Myocyte (in vitro differentiated cells): ENCODE measurements at places on chromosomes 2 and 18.
A peak's percentile ranks its signal among the peaks of the same experiment; 100 is the strongest.

DNA sequence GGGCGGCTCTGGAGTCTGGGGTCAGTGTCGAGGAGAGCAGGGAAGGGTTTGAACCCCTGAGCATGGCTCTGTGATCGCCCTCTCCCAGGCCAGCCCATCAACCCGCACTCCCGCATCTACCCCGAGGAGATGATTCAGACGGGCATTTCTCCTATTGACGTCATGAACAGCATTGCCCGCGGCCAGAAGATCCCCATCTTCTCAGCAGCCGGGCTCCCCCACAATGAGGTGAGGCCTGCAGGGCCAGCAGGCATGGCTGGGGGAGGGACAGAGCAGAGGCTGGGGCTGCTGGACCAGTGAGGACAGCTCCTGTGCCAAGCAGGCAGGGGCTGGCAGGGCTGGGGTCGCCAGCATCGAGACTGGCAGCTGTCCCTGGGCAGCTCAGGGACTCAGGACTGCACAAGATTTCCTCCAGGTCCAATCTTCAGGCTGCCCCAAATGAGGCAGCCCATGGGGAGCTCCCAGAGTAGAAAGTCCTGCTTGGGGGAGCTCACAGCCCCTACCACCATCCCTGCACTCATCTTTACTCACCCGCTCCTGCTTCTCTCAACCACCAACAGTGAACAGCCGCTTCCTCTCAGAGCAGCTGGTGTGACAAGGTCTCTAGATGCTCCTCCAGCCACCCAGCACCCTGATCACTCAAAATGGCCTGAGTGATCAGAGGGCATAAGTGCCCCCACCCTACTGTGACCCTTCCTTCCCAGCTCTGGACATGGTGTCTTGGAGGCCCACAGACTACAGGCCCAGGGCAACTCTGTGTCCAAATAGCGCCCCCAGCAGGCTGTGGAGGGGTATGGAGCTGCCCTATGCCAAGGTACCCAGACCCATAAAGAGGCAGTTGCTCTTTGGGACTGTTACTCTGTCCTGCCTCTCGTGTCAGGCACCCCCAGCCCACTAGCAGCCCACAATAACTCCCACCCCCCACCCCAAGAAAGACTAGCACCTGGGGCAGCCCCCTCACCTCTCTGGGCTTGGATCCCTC lies 18.3 kb upstream of the ANKRD53 start:
- DNase-seq: no peak

DNA sequence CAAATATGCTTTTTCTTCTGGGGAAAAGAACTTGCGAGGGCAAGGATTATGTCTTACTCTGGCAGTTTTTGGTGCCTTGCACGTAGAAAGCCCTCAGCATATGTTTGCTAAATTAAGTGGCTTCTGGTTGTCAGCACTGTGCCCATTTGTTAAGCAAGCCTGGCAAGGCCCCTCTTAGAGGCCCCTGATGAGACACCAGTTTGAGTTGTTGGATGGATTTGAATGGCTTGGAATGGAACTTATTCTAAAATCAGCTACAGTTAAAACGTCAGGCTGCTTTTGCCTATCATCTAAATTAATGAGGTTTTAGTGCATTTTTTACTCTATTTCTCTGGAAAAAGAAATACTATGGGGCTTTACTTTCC lies 28.2 kb downstream of the TMEM182 start:
- DNase-seq: no peak

DNA sequence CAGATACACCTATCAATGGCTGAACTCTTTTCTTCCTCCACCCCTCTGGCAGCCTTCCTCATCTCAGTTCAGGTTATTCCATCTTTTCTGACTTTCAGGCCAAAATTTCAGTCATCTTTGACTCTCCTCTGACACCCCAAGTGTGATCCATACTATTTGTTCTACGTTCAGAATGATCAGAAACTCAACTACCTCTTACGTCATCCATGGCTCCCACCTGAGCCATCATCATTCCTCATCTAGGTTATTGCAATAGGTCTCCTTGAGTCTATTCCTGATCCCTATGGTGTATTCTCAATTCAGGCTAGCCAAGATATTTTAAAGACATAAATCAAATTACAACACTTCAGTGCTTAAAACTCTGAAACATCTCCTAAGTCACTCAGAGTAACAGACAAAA lies 589.7 kb downstream of the ERBB4 start:
- no peak for DNase-seq

DNA sequence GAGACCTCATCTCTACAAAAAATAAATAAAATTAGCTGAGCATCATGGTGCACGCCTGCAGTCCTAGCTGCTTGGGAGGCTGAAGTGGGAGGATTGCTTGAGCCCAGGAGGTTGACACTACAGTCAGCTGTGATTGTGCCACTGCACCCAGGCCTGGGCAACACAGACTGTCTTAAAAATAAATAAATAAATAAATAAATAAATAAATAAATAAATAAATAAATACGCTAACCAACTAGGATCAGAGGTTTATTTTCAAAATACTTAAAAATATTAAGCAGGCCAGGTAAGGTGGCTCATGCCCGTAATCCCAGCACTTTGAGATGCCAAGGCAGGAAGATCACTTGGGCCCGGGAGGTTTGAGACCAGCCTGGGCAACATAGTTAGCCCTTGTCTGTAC lies 63.6 kb downstream of the KCNG3 start:
- DNase-seq: no peak

DNA sequence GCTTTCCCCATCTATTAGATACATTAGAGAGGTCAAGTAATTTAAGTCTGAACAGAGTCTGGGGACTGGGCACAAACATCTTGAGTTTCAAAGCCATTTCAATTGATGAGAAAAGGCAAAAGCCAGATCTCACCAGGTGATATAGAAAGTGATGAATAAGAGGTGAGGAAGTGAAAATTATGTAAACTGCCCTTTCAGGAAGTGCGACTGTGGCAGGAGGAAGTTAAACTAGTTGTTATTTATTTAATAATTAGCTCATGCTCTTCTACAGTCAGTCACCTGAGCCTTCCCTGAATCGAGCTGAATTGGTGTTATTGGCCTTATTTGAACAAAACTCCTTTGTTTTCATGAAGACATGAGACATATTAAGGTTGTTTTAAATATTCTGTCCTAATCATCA lies 115.1 kb downstream of the CDH20 start:
- DNase-seq: no peak

- no peak for DNase-seq
Measured at GRCh38 chr2:132426033-132426432, 9.4 kb downstream of the GPR39 start.

DNA sequence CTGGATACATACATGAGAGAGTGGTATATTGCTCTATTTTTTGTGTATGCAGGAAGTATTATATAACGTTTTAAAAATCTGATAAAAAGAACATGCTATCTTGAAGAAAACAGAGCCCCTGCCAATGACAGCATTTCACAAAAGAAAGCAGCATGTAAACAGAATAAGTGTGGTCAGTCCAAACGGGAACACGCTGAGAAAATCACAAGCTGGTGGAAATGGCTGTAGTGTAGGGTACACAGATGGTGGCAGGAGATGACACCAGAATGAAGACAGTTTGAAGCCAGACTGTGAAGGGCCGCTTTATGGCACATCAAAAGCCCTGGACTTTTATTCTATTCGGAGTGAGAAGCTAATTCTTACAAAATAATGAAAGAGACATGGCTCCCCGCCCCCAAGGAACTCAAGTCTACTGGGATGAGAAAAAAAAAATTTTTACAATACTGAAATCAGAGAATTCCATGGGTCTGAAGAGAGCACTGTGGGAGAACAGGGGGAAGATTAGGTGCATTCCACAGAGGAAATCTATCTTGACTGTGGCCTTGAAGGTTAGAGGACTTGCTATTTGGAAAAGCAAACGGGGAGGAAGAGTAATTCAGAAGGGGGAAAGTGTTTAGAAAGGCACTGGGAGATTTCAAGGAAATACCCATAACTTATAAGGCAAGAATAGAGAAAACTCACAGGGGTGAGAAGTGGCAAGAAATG lies 217.7 kb upstream of the SMAD7 start:
- DNase-seq: no peak

DNA sequence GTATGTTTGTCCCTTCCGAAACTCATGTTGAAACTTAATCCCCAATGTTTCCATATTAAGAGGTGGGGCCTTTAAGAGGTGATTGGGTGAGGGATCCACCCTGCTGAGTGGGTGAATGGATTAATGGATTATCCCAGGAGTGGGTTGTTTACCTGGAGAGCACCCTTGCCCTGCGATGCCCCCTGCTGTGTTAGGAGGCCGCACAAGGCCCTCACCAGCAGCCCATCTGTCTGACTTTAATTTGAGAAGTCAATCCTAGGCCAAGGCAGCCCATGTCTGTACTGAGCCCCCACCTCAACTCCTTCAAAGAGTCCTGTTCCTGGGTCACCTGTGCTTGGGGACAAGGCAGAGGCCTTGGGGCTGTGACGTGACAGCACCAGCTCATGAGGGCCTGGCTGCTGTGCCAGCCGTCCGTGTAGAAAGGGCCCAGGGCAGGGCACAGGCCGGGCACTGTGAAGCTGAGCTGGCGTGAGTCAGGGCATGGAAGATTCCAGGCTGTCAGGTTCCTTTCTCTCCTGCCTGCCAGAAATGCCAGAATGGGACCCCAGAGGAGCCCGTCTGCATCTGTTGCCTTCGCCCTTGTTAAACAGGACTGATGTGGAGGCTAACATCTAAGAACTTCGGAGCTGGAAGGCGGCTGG lies 21.3 kb upstream of the TAF1B start:
- DNase-seq: no peak

- peak; percentile 61 for DNase-seq
Measured at GRCh38 chr2:109128616-109129355, at the start of gene SH3RF3. TSS of gene SH3RF3 (plus strand) at chr2:109129205.

- no peak for DNase-seq
Measured at GRCh38 chr2:18741895-18742732, 152.7 kb upstream of the NT5C1B start.

- DNase-seq: no peak
Measured at GRCh38 chr18:31101183-31102024, 817 bp downstream of the DSC2 start.

- no peak for DNase-seq
Measured at GRCh38 chr2:105494683-105495425, 96.0 kb upstream of the FHL2 start.

GRCh38 chr2:189506514-189506976 lies 65.3 kb downstream of the WDR75 start:
- DNase-seq: peak; percentile 70

GRCh38 chr2:236946871-236947270 lies 138.8 kb upstream of the COPS8 start:
- no peak for DNase-seq

DNA sequence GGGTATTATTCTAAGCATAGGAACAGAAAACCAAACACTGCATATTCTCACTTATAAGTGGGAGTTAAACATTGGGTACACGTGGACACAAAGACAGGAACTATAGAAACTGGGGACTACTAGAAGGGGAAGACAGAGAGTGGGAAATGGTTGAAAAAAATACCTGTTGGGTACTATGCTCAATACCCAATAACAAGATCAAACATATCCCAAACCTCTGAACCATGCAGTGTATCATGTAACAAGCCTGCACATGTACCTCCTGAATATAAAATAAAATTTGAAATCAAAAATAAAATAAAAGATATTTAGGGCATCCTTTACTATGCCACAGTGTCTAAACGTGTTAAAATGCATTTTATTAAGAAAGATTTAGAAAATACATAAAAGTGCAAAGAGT lies 221.0 kb upstream of the TFPI start:
- DNase-seq: no peak

DNA sequence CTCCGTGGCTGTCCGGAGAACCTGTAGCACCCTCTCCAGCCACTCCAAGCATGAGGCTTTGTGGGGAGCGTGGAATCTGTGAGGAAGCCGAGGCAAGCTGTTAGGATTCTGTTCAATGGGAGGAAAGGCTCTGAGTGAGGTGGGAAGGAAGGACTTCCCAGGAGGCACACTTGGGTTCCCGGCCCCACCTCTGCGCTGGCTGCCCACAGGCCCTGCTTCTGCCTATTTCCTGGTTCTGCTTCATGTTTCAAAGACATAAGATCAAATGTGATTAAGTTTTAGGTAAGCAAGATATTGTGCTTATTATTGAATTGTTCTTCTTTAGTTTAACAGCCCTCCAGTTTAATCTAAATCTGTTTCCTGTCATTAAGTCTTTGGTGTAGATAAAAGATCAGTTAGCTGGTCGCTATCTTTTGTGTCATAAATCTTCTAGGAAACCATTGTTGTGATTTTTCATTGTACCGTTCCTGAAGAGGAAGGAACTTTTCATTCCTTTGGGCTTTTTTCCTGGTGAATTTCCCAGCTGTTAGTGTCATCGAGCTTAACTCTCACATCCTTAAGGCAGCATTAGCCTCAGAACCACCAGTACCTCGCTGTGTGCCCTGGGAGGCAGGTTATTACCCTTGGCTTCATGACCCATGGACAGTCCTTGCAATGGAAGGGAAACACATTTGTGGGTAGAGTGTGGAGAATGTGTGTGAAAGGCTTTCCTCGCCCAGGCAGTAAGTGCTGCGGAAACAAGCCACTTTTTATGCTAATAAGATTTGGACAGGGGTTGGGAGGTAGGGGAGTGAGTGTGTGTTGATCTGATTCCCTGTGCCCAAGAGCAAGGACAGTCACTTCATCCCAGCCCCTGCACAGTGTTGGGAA lies 61.9 kb upstream of the ALPP start:
- peak; percentile 92 for DNase-seq

DNA sequence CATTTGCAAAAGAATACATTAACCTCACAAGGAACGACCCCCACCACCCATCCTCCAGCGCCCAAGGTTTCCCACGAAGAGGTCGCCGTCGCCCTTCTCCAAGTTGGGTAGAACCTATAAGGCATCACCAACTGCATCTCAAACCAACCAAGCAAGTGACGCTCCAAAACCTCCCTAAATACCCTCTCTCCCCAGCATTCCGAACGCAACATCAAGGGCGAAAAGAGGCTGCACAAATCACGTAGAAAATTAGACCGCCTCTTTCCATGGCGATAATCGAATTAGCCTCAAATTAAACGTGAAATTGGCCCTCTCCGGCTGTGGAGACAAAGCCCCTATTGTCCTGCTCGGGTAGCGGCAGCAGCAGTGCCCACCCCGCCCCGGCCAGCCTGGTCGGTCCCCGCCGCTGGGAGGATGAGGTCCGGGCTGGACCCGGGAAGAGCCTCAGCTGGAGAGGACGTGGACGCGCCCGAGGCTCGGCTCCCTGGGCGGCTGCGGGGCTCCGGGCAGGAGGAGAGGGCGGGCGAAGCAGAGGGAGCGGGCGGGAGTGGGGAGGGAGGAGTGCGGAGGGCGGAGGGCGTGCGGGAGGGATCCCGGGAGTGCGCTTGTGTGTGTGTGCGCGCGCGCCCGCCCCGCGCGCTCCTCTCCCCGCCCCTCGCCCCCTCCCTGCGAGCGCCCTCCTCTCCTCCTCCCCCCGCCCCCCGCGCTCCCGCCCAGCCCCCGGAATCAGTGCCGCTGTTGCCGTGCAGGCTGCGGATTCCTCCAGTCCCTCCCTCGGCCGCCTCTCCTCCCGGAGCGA lies at the start of gene SPTBN1:
TSS of gene SPTBN1 (plus strand) at position 765 of the 799 bp plus-strand sequence. CDS start 70,092 bp downstream, outside the sequence.
- DNase-seq: peak; percentile 93

DNA sequence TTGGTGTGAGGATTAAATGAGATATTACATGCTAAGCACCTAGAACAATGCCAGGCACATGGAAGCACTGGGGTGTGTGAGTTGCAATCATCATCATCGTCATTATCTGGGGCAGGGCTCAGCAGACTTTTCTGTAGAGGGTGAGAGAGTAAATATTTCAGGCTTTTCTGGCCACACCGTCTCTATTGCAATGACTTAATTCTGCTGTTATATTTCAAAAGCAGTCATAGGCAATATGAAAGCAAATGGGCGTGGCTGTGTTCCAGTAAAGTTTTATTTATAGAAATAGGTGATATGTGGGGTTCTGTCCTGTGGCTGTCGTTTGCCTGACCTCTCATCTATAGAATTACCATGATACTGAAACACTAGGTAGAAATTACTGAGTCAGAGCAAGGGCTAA lies 60.6 kb downstream of the IL1R2 start:
- no peak for DNase-seq

- DNase-seq: no peak
Measured at GRCh38 chr2:215808996-215809395, 204.4 kb downstream of the MREG start.
